Central memory CD4-positive, alpha-beta T cell (primary cell): ENCODE measurements at places on chromosomes 5 and 9.

DNA sequence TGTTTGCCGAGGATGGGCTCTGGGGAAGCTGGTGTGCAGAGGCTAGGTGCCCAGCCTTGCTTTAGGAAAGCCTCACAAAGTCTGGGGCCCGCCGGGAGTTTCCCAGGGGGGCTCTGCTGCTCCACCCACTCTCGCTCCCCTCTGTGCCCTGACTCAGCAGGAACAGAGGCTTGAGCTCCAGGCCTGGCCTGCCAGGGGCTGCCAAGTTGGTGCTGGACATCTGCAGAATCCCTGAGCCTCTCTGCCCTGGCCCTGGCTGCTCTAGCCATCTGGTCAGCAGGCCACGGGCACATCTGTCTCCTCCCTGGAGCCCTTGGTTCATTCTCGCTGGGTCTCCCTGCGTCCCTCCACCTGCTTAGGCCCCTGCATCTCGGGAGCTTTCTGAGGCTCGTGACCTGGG lies 647 bp upstream of the ADAMTSL2 start:
- DNase-seq = no peak

GRCh38 chr9:90881648-90882047 lies 80.0 kb downstream of the SYK start:
- no peak for DNase-seq

DNA sequence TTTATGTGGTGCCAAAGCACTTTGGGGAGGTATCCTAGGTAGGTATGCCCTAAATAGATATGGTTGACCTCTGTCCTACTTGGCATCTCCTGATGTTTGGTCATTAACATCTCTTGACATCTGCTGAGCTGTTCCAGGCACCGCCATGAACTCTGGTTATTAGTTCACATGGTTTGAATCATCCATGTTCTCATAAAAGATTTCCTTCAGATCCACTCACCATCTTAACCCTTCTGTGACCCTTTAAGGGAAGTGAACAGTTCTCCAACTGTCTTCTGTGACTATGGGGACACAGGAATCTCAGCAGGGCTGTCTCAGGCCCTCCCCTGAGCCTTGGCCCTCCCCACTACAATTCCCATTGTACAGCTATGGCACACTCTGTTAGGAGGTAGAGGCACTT lies 167.7 kb downstream of the CDH6 start:
- no peak for DNase-seq

DNA sequence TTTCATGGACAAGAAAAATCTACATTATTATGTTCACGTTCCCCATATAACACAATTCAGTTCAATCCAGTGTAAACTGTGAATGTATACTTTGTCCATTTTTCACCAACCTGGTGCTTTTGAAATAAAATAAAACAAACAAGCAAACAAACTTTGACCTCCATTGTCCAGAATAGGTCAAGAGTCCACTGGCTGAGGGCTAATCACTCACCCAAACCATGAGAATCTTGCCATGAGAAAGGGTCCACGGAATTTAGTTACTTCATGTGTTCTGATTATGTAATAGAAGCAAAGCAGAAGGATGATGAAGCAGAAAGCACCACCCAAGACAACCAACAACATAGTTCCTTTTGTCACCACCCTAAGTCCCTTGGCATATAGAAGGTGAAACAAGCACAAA lies 28.7 kb downstream of the DIAPH1 start:
- DNase-seq = no peak

GRCh38 chr9:131645078-131645776 lies 94.6 kb downstream of the RAPGEF1 start:
- DNase-seq = no peak

GRCh38 chr9:110220809-110221208 lies 12.8 kb upstream of the C9orf152 start:
- no peak for DNase-seq

GRCh38 chr5:33441241-33442177 lies 744 bp downstream of the TARS1 start:
- DNase-seq = peak; percentile 16

DNA sequence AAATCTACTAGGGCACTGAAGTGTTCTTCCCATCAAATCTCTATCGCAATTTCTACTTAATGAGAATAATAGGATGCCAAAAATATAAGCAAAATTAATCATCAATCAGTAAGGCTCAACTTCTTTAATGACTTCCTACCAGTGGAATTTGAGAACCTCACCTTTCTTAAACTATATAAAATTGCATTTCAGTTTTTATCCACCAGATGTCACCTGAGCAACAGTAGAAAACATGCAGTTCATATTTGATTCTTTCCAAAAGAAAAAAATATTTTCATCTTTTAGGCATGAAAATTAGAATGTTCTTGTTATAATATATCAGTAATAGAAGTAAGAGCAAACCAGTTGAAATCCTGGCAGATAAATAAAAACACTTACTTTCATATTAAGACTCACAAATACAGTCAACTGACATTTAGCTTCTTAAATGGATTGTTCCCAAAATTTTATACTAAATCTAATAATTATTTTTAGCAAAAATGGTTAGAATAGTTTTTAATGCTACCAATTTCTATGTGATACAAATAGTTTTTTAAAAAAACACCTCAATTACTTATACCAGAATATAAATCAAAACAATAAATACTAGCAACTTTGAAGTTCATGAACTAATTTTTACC lies 13.4 kb upstream of the CCDC112 start:
- peak; percentile 31 for DNase-seq
